ENCODE measurements at places on chromosomes 3 and 15. TPM values are rescaled to one million over a fixed set of nuclear protein-coding genes. Genes with fewer than 3 reads are reported as not detected.

The TNIK gene
- total RNA-seq = 9.7 TPM

The GTPBP8 gene
- total RNA-seq = 21.6 TPM

The TF gene
- total RNA-seq = not detected

The IL20RB gene
- total RNA-seq = 0.79 TPM

The NOX5 gene
- total RNA-seq = not detected

The AGTR1 gene
- not detected for total RNA-seq

The GPR171 gene
- not detected for total RNA-seq

The GP9 gene
- total RNA-seq = not detected

The RARRES1 gene
- 2.4 TPM for total RNA-seq

The P4HTM gene
- total RNA-seq = 5.7 TPM

The CCDC33 gene
- not detected for total RNA-seq

The CHST2 gene
- total RNA-seq = 3.7 TPM

The ZBBX gene
- total RNA-seq = not detected

The GRM2 gene
- under 0.01 TPM for total RNA-seq

The PLS1 gene
- total RNA-seq = 0.44 TPM

The NOP10 gene
- 263 TPM for total RNA-seq

The ALDH1L1 gene
- total RNA-seq = not detected

The CLDN18 gene
- total RNA-seq = not detected

The ANKRD34C gene
- total RNA-seq = not detected

The CHL1 gene
- total RNA-seq = not detected

The THBS1 gene
- total RNA-seq = 6,737 TPM

The EPHB1 gene
- total RNA-seq = 4.2 TPM

The PLD1 gene
- total RNA-seq = 62.1 TPM

The VWA5B2 gene
- under 0.01 TPM for total RNA-seq

The WWTR1 gene
- total RNA-seq = 142 TPM

The KCNMB3 gene
- 2.6 TPM for total RNA-seq

The SNTN gene
- not detected for total RNA-seq

The ATP10A gene
- not detected for total RNA-seq

The DNASE1L3 gene
- total RNA-seq = 5.0 TPM

The COL6A5 gene
- total RNA-seq = not detected

The PTH1R gene
- not detected for total RNA-seq

The GOLGA8J gene
- not detected for total RNA-seq

The ZNF860 gene
- total RNA-seq = 1.1 TPM

The ATP13A5 gene
- not detected for total RNA-seq

The FNDC3B gene
- 74.6 TPM for total RNA-seq

The CSPG5 gene
- total RNA-seq = under 0.01 TPM

The BCL2A1 gene
- not detected for total RNA-seq

The GDPGP1 gene
- total RNA-seq = 6.3 TPM

The SEMA5B gene
- under 0.01 TPM for total RNA-seq

The GNAT1 gene
- not detected for total RNA-seq

The SLC38A3 gene
- total RNA-seq = under 0.01 TPM

The SLCO2A1 gene
- total RNA-seq = 7.9 TPM

The TBC1D21 gene
- not detected for total RNA-seq

The SPSB4 gene
- under 0.01 TPM for total RNA-seq

The FGF7 gene
- not detected for total RNA-seq

The TEX55 gene
- not detected for total RNA-seq

The GASK1A gene
- not detected for total RNA-seq

The STAC gene
- total RNA-seq = 0.40 TPM

The TIPIN gene
- total RNA-seq = 4.8 TPM

The GOLGA8O gene
- total RNA-seq = under 0.01 TPM

The SLC9C1 gene
- total RNA-seq = under 0.01 TPM

The UQCC5 gene
- 8.3 TPM for total RNA-seq

The LCTL gene
- not detected for total RNA-seq

The LIPH gene
- not detected for total RNA-seq

The ZPLD1 gene
- total RNA-seq = not detected

The RNU6-1 gene
- not detected for total RNA-seq

The ARF4 gene
- total RNA-seq = 106 TPM

The CADPS gene
- not detected for total RNA-seq

The PDE8A gene
- 77.0 TPM for total RNA-seq
